ENCODE measurements at places on chromosomes 6 and 20.

- H3K4me1 ChIP-seq = no peaks in the 10 kb centered on the region
- H3K27me3 ChIP-seq = no peaks in the 10 kb centered on the region
- no peak overlapping the region for H3K4me3 ChIP-seq
- no peak overlapping the region for H3K27ac ChIP-seq
- DNase-seq = no peak
- no peaks in the 10 kb centered on the region for H3K36me3 ChIP-seq
These were observed 63.5 kb upstream of the FAM8A1 start for GRCh38 chr6:17536586-17536985.

DNA sequence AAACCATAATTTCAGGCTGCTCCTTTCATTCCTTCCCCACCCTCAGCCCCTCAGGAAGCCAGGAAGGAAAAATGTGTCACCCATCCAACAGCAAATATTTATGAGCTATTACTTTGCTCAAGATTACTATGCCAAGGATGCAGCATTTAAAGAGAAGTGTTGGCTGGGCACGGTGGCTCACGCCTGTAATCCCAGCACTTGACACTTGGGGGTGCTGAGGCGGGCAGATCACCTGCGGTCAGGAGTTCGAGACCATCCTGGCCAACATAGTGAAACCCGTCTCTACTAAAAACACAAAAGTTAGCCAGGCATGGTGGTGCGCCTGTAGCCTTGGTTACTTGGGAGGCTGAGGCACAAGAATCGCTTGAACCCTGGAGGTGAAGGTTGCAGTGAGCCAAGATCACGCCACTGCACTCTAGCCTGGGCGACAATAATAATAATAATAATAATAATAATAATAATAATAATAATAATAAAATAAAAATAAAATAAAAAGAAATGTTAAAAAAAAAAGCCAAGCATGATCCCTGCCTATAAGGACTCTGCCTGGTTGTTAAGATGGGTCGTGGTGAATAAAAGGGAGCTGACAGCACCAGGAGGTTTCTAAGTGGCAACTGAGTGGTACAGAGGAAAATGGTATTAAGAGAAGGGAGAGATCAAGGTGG is 20.5 kb upstream of the TIAM2 start:
- H3K27me3 ChIP-seq = no peaks in the 10 kb centered on the region
- no peak overlapping the region for H3K4me3 ChIP-seq
- H3K4me1 ChIP-seq = no peaks in the 10 kb centered on the region
- H3K36me3 ChIP-seq = no peaks in the 10 kb centered on the region
- DNase-seq = no peak
- no peak overlapping the region for H3K27ac ChIP-seq

- no peak overlapping the region for H3K27ac ChIP-seq
- DNase-seq = peak; percentile 20
- no peaks in the 10 kb centered on the region for H3K36me3 ChIP-seq
- no peak overlapping the region for H3K4me3 ChIP-seq
These were observed 47.7 kb upstream of the DACT2 start for GRCh38 chr6:168367285-168367751.

- peaks cover 15% of the 10 kb centered on the region for H3K4me1 ChIP-seq
- H3K36me3 ChIP-seq = peaks cover 10% of the 10 kb centered on the region
- peak overlapping the region; percentile 85 for H3K27ac ChIP-seq
- DNase-seq = no peak
- no peaks in the 10 kb centered on the region for H3K27me3 ChIP-seq
These were observed 4.5 kb downstream of the FOXO3 start for GRCh38 chr6:108565091-108565766.

GRCh38 chr6:113112086-113112485 is 745.1 kb upstream of the MARCKS start:
- H3K27ac ChIP-seq = no peak overlapping the region
- DNase-seq = no peak
- peaks cover 5% of the 10 kb centered on the region for H3K4me1 ChIP-seq

DNA sequence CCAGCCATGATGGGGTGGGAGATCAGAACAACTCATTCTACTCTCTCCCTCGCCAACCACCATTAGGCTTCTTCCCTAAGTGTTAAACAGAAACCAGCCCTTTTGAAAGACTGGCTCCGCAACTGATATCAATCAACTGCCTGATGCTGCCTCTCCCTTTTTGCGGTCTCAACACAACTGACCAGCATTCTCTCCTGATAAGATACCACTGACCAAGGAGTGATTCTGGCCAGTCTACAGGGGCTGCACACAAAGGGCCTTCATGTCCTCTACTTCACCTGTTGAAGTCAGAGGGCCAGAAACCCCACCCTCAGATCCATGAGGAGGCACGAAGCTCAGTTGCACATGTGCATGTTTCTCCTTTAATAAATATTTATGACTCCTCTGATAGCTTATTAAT is 145.1 kb downstream of the CD24 start:
- H3K4me1 ChIP-seq = no peaks in the 10 kb centered on the region
- no peaks in the 10 kb centered on the region for H3K27me3 ChIP-seq
- H3K4me3 ChIP-seq = no peak overlapping the region
- DNase-seq = no peak

GRCh38 chr6:170480050-170480692 is 72.9 kb downstream of the PSMB1 start:
- no peak for DNase-seq
- H3K36me3 ChIP-seq = no peaks in the 10 kb centered on the region
- H3K27ac ChIP-seq = no peak overlapping the region
- H3K27me3 ChIP-seq = no peaks in the 10 kb centered on the region

- no peaks in the 10 kb centered on the region for H3K27me3 ChIP-seq
- H3K36me3 ChIP-seq = no peaks in the 10 kb centered on the region
- peak overlapping the region; percentile 92 for H3K4me3 ChIP-seq
These were observed 744 bp downstream of the STAU1 start for GRCh38 chr20:49187330-49187850.

- no peak overlapping the region for H3K4me3 ChIP-seq
- no peak overlapping the region for H3K27ac ChIP-seq
These were observed 4.9 kb upstream of the FAM83C start for GRCh38 chr20:35297155-35297554.

GRCh38 chr6:2718334-2719092 is 32.2 kb downstream of the MYLK4 start:
- H3K27ac ChIP-seq = no peak overlapping the region
- H3K4me1 ChIP-seq = peaks cover 13% of the 10 kb centered on the region
- H3K27me3 ChIP-seq = no peaks in the 10 kb centered on the region
- DNase-seq = no peak
- H3K4me3 ChIP-seq = no peak overlapping the region

DNA sequence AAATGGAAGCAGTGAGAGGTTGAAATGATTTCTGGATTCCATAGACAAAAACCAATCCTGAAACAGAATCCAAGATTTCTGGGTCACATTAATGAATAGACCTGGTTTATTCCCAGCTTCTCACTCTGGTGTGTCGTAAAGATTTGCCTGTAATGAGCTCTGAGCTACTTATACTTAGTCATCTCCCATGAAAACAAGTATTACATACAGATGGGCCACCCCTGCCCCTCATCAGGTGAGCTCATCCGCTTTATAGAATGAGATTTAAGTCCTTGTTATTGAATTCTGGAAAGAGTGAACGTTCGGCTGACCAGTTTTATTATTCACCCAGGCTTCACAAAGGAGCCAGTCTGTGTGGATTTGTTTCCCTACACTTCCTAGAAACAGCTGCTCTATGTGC is 47.1 kb upstream of the TMEM181 start:
- no peak overlapping the region for H3K4me3 ChIP-seq
- no peaks in the 10 kb centered on the region for H3K4me1 ChIP-seq
- DNase-seq = no peak
- peaks cover 3% of the 10 kb centered on the region for H3K27me3 ChIP-seq
- no peak overlapping the region for H3K27ac ChIP-seq

DNA sequence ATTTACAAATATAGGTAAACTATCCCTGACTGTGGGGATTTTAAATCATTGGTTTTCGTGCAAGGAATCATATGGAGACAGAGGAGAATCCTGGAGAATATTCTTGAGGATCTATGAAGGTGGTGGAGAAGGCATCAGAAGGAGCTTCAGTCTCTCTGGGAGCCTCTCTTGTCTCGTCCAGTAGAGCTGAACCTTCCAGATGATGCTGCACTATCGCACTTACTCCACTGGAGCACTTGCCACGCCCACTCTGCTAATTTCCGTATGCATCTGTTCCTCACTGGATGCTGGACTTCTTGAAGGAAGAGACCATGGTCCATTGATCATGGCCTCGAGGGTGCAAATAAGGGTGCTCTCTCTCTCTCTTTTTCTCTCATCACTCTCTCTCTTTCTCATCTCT is 36.8 kb downstream of the C6orf118 start:
- no peaks in the 10 kb centered on the region for H3K4me1 ChIP-seq
- H3K27ac ChIP-seq = no peak overlapping the region
- no peak for DNase-seq
- H3K36me3 ChIP-seq = no peaks in the 10 kb centered on the region
- no peaks in the 10 kb centered on the region for H3K27me3 ChIP-seq

GRCh38 chr6:105429676-105430075 is 26.8 kb upstream of the PREP start:
- H3K27me3 ChIP-seq = no peaks in the 10 kb centered on the region
- no peak overlapping the region for H3K4me3 ChIP-seq
- no peak overlapping the region for H3K27ac ChIP-seq
- H3K4me1 ChIP-seq = no peaks in the 10 kb centered on the region
- no peaks in the 10 kb centered on the region for H3K36me3 ChIP-seq

DNA sequence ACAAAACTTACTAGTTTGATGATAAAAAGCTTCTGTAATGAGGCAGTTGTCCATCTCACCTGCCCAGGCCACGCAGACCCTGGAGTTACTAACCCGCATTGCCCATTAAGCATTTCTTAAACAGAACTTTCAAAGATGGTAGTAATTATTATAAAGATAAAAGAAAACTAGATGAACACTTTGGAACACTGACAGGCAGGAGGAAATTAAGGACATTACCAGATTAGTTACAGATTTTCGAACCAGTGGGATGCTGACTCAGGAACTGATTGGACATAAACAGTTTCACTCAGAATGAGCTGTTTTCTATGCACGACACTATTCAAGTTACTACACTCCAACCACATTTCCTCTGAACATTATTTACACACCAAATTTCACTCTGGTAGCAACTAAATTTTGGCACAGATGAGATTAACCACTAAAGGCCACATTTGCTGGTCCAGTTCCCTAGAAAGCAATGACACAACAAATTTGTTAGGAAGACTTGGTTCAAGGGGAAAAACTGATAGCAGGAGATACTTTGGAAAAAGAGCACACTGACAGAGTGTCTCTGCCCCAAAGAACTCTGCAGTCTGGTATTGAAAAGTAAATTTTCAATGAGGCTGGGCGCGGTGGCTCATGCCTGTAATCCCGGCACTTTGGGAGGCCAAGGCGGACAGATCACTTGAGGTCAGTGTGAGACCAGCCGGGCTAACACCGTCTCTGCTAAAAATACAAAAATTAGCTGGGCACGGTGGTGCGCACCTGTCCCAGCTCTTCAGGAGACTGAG is 3.0 kb downstream of the ROMO1 start:
- no peak for DNase-seq
- H3K4me1 ChIP-seq = peaks cover 2% of the 10 kb centered on the region
- no peaks in the 10 kb centered on the region for H3K27me3 ChIP-seq
- H3K36me3 ChIP-seq = peaks cover 44% of the 10 kb centered on the region
- no peak overlapping the region for H3K4me3 ChIP-seq

- no peaks in the 10 kb centered on the region for H3K27me3 ChIP-seq
- DNase-seq = peak; percentile 1
- no peaks in the 10 kb centered on the region for H3K4me1 ChIP-seq
- H3K36me3 ChIP-seq = no peaks in the 10 kb centered on the region
- H3K27ac ChIP-seq = no peak overlapping the region
- H3K4me3 ChIP-seq = no peak overlapping the region
These were observed 216.3 kb downstream of the ADGRG6 start for GRCh38 chr6:142518126-142518525.

GRCh38 chr6:2714111-2714895 is 36.4 kb downstream of the MYLK4 start:
- peaks cover 4% of the 10 kb centered on the region for H3K4me1 ChIP-seq
- H3K27me3 ChIP-seq = no peaks in the 10 kb centered on the region
- no peak overlapping the region for H3K4me3 ChIP-seq
- no peaks in the 10 kb centered on the region for H3K36me3 ChIP-seq
- no peak overlapping the region for H3K27ac ChIP-seq
- no peak for DNase-seq

DNA sequence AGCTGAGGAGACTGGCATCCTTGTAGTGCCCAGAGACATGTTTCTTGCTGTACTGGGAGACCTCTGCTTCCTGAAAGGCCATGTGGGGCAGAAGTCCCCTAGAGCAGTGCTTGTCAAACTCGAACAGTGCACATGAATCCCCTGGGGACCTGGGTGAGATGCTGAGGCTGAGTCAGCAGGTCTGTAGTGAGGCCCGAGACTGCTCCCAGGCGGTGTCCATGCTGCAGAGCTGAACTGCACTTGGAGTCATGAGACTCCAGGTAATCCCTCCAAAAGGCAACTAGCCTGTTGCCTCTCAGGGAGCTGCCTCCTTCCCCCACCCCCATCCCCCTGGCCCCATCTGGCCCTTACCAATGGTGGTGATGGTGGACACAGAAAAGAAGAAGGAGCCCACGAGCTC is 3.7 kb downstream of the KCNK17 start:
- H3K4me3 ChIP-seq = no peak overlapping the region
- peaks cover 21% of the 10 kb centered on the region for H3K27me3 ChIP-seq
- H3K36me3 ChIP-seq = no peaks in the 10 kb centered on the region
- no peak overlapping the region for H3K27ac ChIP-seq
- H3K4me1 ChIP-seq = no peaks in the 10 kb centered on the region

GRCh38 chr20:64256282-64256935 is 861 bp downstream of the PCMTD2 start:
- peak overlapping the region; percentile 67 for H3K27ac ChIP-seq
- no peaks in the 10 kb centered on the region for H3K27me3 ChIP-seq
- H3K36me3 ChIP-seq = no peaks in the 10 kb centered on the region
- H3K4me1 ChIP-seq = peaks cover 24% of the 10 kb centered on the region
- peak overlapping the region; percentile 84 for H3K4me3 ChIP-seq

- peak; percentile 82 for DNase-seq
- no peaks in the 10 kb centered on the region for H3K36me3 ChIP-seq
- H3K27ac ChIP-seq = no peak overlapping the region
These were observed 413 bp downstream of the PTPRA start for GRCh38 chr20:2873747-2874041.

DNA sequence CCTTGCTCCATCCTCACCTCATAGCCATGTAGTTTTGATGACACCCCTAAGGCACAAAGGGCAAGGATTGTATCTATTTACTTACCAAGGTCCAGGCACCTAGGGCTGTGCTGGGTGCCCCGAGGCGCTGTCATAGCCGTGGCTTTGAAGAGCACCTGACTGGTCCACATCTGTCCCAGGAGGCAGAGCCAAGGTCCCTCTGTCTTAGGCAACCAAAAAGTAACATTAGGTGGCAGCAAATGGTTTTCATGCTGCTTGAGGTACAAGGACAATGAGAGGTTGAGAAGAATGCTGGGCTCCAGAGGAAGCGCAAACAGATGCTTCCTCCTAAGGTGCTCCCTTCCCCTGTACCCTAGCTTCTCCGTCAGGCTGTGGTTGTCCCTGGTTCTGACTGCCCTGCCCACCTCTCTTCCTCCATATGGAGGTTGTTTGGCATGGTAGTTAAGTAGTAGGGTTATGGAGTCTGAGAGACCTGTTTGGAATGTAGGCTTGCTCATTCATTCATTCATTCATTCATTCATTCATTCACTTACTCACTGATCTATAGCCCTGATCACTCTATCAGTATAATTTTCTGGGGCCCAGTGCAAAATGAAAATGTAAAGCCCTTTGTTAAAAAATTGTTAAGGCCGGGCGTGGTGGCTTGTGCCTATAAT is 3.0 kb upstream of the UQCC2 start:
- no peak overlapping the region for H3K4me3 ChIP-seq
- no peak overlapping the region for H3K27ac ChIP-seq
- no peak for DNase-seq
- H3K4me1 ChIP-seq = peaks cover 25% of the 10 kb centered on the region
- no peaks in the 10 kb centered on the region for H3K27me3 ChIP-seq
- H3K36me3 ChIP-seq = no peaks in the 10 kb centered on the region

- no peak overlapping the region for H3K4me3 ChIP-seq
- no peaks in the 10 kb centered on the region for H3K36me3 ChIP-seq
- no peaks in the 10 kb centered on the region for H3K27me3 ChIP-seq
- no peaks in the 10 kb centered on the region for H3K4me1 ChIP-seq
These were observed 67.4 kb upstream of the FABP7 start for GRCh38 chr6:122712093-122712447.

Data from kidney (tissue), 22 donors.